ENCODE measurements at places on chromosomes 2 and 18.

- DNase-seq: no peak
Measured at GRCh38 chr18:11751341-11752115, 62.5 kb downstream of the GNAL start.

GRCh38 chr18:78242254-78242643, 737.4 kb upstream of the SALL3 start:
- no peak for DNase-seq

DNA sequence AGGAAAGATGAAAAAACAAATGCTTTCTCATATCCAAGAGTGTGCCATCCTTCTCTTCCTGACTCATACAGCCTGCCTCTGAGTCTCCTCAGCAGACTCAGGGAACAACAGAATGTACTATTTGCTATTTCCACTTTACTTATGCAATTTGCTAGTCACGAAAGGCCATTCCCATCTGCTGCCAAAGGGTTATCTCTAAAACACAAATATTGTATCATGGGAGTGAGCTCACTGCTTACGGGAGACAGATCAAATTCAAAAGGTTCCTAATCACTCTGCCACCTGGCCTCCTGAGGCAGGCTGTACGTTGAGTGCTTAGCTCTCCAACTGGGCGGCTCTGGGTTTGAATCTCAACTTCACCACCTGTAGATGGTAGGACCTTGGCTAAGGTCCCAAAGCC, 92.0 kb downstream of the GAREM1 start:
- DNase-seq: no peak

DNA sequence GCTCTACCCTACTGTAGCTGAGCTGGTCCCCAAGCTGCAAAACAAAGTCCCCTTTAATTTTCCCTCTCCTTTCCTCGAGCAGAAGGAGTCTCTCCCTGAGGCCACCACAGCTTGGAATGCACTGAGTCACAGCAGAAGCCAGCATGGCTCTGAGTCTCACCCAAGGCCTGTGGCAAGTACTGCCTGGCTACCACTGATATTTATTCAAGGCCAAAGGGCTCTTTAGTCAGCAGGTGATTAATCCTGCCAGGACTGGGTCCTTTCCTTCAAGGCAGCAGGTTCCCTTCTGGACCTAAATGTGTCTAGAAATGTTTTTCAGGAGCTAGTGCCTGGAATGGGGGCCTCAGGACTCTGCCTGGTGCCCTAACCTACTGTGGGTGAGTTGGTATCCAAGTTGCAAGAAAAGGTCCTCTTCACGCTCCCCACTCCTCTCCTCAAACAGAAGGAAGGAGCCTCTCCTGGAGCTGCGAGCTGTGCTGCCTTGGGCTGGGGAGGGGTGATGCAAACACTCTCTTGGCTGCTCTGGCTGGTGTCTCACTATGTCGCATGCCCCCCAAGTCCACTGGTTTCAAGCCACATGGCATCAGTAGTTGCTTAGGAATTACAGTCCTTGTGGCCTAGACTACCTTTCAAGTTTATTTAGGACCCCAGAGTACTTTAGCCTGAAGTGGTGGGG, 53.4 kb downstream of the CD28 start:
- DNase-seq: no peak

DNA sequence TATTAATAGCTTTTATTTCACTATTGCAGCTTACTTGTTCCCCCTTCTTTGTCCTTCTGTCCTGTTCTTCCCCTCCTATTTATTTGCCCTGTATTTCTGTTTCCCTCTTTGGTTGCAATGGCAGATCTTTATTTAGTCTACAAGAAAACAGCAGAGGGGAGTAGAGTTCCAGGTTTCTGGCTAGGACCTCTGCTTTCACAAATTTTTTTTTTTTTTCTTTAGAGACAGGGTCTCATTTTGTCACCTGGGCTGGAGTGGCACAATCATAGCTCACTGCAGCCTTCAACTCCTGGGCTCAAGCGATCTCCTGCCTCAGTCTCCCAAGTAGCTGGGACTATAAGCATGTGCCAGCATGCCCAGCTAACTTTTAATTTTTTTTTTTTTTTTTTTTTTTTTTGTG, 188.1 kb upstream of the SPRED2 start:
- DNase-seq: no peak

DNA sequence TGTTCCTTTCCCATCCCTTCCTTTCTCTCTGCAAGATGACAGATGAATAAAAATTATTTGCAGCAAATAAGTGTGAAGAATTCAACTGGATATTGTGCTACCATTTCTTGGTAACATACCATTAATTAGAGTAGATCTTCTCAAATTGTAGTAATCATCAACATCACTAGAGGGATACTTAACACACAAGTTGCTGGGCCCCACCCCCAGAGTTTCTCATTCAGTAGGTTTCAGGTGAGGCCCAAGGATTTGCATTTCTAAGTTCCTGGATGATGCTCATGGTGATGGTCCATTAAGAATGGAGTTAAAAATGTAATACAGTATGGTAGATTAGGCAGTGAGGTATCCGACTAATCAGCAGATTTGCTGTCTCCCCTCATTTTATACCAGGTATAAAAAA, 594.0 kb downstream of the ERBB4 start:
- no peak for DNase-seq

DNA sequence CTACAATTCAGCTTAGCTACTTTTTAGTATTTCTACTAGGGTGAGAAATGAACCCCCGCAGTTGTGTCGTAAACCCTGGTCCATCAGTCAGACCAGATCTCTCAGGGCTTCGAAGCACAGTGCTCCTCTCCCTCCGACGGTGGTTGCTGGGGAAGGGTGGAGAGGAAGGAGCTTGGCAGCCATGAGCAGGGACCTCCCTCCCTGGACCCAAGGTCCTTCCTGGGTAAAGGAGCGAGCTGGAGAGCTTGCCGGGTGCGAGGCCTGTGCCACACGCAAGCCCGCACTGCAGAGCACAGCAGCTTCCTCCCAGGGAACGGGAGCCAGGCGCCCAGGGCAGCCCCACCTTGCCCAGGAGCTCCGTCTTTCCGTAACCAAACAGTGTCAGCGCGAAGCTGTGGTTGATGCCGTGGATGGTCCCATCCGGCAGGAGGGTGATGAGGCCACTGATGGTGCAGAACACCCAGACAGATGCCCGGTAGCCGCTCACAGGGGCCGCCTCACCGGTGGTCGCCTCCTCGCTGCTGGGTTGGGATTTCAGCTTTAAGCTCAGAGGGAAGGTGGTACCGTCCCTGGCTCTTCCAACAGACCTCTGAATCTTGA, 12.5 kb downstream of the PASK start:
- no peak for DNase-seq

GRCh38 chr2:39375917-39376316, 61.2 kb downstream of the MAP4K3 start:
- no peak for DNase-seq

DNA sequence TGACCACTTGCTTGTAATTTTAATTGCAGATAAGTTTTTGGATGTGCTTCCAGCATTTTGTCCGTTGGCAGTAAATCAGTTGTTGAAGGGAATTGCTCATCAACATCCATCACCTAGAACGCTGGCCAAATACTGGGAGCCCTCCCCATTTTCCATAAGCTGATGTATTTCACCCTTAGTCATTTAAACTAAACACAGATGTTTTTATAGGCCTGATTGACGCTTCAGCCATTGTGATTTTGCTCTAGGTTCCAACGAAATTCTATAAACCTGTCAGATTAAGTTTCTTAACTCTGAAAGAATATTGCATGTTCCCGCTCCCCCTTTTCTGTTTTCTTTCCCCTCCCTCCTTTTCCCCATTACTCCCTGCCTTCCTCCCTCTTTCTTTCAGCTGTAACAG, 1.0 kb upstream of the RPRM start:
- DNase-seq: no peak

DNA sequence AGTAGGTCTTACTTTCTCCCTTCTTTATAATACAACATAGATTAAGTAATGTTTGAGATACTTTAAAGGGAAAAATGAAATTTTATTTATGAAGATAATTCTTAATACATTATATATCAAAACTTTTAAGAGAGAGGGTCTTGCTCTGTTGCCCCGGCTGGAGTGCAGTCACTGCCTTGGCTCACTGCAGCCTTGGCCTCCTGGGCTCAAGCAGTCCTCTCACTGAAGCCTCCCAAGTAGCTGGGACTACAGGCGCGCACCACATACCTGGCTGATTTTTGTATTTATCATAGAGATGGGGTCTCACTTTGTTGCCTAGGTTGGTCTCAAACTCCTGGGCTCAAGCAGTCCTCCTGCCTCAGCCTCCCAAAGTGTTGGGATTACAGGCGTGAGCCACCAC, 94.8 kb downstream of the COX7A2L start:
- no peak for DNase-seq

DNA sequence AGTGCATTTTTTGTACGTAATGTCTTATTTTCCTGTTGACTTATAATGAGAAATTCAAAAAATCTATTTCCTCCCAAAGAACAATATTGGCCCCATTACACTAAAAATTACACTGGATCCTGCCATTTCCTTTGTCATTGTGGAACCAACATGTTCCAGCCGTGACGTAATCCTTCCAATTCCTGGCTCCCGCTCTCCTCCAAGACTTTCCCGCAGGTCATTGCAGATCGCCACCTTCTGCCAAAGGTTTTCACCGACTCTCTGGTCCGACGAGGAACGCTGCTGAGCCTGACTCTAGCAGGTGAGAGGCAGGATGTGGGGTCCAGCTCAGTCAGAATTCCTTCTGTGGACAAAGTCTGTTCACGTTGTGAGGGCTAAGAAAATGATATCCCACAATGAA, 38.0 kb downstream of the PTGR3 start:
- DNase-seq: no peak

DNA sequence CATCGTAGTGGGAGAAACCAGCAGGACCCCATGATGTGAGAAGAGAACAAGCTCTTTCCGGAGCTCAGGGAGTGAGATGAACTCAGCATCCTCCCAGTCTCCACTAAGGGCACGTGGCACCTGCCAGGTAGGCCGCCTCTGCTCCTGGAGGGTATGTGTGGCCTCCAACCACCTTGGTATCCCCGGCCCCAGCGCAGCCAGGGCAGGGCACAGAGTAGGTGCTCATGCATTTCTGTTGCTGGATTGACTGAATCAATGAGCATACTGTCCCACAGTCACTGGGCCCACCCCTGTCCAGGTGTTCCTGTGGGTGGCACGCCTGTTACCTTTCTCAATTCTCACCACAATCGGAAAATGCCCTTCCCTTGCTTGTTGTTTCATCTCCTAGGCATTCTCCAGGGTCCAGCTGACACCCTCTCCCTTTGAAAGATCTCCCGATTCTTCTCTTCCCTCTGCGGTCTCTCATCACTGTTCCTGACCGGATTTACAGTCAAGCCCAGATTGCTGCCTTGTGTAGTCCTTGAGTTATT, 138.5 kb upstream of the SMAD2 start:
- no peak for DNase-seq

DNA sequence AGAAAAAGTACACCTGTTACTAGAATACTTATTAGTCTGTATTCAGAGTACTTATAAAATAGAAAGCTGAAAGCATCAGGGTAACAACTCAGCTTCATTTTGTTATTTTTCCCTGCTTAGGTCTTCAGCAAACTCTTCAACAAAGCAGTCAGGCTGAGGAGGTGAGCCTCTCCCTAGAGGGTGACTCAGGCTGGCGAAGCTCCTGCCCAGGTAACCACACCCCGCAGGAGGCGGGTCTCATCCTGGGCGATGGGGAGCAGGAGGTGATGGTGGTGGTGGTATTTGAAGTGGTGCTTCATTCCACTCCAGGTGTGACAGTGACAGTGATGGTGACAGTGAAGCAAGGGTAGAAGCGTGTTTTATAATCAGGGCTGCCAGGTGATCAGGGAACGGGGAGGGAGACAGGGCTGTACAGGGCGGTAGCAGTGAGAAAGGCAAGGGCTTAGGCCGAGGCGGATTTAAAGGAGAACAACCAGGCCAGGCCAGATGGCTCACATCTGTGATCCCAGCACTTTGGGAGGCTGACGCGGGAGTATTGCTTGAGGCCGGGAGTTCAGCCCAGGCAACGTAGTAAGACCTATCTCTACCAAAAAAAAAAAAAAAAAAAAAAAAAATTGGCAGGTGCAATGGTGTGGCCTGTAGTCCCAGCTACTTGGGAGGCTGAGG, 127.1 kb downstream of the SOCS6 start:
- no peak for DNase-seq

- DNase-seq: no peak
Measured at GRCh38 chr18:76005632-76006208, 489.3 kb downstream of the ZNF516 start.

GRCh38 chr2:235165631-235166030, 213.8 kb downstream of the SH3BP4 start:
- DNase-seq: no peak

DNA sequence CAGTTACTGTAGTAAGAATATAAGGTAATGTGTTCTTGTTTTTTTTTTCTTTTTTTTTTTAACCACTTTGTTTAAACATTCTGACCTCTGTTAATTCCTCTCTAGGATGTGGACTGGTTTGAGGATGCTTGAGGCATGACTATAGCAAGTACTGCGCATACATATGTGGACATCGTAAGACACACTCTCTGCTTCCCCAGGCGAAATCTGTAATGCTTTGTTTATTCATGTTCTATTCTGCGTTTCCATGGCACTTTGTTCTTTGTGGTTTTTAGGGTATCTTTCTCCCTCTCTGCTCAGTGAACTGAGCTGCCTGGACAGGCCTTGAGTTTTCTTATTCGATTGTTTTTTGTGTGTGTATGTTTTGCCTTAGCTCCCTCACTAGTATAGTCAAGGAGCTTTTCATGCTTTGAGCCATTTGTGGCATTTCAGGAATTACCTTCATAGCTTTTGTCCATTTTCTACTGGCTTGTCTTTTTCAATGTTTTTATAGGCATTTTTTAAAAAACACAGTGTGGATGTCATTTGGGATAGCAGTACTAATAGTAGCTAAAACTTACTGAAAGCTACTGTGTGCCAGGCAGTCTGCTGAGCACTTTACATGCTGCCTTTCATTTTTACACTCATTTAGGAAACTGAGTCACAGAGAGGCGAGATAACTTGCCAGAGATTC, 1.9 kb upstream of the SH3BP4 start:
- no peak for DNase-seq

DNA sequence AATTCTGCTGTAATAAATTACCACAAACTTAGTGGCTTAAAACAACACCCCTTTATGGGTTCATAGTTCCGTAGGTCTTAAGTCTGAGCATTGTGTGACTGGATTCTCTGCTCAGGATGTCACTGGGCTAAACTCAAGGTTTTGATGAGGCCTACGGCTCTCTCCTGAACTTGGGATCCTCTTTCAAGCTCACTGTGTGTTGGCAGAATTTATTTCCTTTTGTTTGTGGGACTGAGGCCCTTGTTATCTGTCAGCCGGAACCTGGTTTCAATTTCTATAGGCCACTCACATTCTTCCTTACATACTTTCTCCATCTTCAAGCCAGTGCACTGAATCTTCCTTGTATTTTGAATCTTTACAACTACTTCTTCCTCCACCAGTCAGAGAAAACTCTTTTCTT, 290.2 kb downstream of the AKAIN1 start:
- no peak for DNase-seq

DNA sequence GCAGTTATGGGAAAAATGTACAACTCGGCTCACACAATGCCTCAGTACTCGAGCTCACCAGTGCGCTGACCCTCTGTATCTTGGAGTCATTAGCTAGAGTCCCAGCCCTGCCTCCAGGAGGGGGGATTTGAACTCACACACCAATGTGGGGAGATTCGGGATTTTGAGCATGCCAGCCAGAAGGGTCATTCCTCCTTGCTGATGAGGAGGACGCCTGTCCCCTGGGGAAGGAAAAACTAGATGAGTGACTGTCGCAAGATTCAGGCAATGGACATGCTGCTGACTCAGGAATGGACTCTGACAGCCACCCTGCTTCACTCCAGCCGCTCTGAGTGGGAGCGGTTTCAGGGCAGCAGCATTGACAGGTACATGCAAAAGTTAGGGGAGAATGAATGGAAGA, 20.6 kb downstream of the FIGN start:
- no peak for DNase-seq
